Left lobe of liver (tissue), 2 donors: ENCODE measurements at places on chromosomes 1 and 21.

GRCh38 chr1:218527737-218528136 lies 182.6 kb downstream of the TGFB2 start:
- DNase-seq: no peak

GRCh38 chr1:11862890-11863289 lies 4.1 kb upstream of the NPPB start:
- DNase-seq: no peak

DNA sequence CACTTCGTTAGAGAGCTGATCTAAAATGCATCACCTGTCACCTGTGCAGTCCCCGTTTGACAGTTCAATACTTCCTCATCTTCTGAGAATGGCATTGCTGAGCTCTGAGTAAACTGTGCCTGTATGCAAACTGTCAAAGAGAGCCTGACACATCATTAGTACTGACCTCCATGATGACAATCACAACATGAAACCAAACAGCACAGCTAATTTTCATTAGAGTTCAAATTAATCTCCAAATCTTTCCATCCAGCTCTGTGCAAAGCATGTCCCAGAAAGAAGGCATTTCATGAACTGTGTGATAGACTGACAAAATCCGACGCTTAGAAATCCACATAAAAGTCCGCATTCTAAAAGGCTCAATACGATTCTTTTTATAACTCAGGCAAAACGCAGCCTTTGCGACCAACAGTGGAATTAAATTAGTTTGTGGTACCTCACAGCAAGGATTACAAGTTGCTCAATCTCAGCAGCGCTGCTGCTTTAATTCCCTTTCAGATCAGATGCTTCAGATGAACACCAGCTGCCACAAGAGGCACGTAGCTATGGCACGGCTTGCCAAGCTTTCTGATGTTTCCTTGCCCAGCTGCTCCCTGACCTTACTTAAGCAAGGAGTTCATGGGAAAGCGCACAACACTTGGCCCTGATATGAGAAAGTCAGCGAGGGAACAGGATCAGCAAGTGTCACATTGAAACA lies 765.5 kb upstream of the PRMT6 start:
- DNase-seq: no peak

DNA sequence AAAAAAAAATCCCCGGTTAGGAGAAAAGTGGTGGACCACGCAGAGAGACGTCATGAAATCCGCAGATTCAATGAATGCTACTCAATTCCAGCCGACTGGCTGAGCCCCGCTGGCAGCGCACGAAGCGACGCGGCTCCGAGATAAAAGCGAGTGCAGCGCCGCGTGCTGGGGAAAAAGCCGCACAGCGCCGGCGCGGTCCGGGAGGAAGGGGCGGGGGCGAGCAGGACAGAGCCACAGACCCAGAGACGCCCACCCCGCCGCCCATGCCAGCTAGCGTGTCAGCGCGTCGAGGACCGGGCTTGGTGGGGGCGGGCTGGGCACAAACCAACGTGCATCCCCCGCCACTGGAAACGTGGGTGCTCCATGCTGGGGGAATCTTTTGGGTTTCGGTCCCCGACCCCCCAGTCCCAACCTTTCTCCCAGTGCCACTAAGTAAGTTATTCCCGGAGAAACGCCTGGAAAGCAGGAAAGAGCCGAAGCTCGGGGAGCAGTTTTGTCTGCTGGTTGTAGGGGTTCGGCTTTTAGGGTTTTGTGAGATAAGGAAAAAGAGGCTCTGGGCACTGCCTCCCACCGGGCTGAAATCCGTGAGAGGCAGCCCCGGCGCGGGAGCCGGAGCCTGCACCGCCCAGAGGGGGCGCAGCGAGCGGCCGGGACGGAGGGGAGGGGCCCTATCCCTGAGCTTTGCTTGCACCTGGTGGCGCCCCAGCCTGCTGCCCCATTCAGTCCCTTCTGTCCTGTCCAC lies at the start of gene KCNJ6:
TSS of gene KCNJ6 (minus strand) at position 148 of the 742 bp plus-strand sequence. CDS start 75,775 bp downstream, outside the sequence.
- no peak for DNase-seq

GRCh38 chr1:94227624-94228023 lies 9.8 kb downstream of the ARHGAP29 start:
- DNase-seq: no peak

DNA sequence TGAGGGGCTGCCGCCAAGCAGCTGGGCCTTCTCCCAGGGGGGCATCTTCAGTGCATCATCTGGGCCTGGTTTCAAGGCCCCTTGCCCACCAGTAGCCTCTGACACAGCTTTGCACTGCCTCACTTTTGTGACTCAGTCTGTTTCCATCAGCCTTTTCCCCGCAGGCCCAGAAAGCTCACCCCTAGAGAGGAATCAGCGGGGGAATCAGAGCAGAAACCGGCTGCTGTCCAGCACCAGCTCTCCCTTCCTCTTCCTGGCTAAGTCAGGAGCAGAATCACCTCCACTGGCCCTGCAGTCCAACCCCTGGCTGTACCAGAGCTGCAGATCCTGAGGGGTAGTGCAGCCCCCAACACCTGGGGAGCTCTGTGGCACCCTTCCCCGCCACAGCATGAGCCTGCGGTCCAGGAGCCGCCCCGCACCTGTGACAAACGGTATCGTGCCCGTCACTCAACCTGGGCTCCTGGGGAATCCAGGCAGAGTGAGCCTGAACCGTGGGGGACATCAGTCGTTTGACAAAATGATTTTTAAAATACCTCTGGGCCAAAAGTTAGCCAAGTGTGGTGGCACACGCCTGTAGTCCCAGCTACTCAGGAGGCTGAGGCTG lies 83.3 kb upstream of the TMEM51 start:
- no peak for DNase-seq

GRCh38 chr21:33993286-33994231 lies 78.0 kb upstream of the ATP5PO start:
- no peak for DNase-seq

DNA sequence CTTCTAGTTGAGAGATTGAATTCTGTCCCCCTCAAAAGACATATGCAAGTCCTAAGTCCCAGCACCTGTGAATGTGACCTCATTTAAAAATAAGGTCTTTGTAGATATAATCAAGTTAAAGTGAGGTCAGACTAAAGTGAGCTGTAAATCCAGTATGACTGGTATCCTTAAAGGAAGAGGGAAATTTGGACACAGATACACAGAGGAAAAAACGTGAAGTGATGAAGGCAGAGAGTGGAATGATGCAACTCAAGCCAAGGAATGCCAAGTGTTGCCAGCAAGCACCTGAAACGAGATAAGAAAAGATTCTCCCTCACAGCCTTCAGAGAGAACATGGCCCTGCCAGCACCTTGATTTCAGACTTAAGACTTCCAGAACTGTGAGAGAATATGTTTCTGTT lies 444.7 kb upstream of the VAMP3 start:
- DNase-seq: no peak

GRCh38 chr1:13838236-13838635 lies 138.2 kb downstream of the PRDM2 start:
- DNase-seq: no peak

DNA sequence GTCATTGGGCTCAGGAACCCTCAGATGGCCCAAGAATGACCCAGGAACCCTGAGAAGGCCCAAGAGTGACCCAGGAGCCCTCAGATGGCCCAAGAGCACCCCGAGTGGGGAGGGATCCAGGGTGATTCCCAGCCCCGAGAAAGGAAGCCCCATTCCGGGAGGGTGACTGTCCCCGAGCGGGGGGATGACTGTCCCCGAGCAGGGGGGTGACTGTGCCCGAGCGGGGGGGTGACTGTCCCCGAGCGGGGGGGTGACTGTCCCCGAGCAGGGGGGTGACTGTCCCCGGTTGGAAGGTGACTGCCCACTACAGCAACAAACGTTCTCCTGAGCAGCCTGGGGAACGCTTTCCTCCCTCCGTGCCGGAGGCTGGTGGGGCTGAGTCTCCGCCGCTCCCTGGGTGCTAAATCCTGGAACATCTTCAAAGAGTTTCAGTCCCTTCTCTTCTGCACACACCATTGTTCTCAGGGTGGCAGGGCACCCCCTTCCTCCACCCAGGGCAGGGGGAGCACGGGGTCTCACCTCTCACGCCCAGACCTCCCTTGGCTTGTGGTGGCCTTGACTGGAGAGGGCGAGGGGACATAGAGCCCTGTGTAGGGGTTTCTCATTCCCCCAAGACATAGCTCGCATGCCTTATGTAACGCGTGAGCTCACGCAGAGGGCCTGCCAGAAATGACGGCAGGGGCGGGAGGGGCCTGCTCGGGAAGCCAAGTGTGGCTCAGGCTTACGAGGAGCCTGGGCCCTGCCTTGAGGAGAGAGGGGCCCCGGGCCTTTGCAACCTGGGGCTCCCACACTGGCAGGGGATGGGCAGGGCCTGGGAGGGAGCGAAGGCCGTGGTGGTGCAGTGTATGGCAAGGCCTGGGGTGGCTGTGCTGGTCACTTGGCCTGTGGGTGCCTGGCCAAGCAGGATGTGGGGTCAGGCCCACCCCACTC lies 14.3 kb upstream of the SKI start:
- DNase-seq: no peak

DNA sequence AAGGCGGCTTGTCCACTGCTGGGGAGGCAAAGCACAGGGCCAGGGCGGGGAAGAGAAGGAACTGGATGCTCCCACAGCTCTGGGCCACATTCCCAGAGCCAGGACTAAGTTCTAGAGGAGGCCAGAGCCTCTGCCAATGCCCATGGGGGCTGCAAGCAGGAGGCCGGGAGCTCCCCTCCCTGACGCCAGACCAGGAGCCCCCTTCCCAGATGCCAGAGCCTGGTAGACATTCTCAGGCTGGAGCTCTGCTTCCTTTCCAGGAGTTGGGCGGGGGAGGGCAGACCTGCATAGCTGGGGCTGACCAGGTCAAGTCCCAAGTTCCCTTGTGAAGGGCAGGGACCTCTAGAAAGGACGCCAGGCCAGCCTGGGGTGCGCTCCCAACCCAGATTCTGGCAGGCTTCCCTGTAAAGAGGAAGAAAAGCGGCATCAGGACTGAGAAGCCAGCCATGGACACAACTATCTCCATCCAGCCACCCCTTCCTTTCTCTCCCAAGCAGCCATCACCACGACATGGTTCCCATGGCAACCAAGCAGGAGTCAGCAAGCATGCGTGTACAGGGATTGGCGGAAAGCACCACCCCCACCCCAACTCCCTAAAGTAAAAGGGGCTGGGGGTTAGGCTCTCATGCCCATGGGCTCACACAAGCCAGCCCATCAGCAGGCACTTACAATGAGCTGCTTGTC lies 13.4 kb downstream of the KIF21B start:
- no peak for DNase-seq

DNA sequence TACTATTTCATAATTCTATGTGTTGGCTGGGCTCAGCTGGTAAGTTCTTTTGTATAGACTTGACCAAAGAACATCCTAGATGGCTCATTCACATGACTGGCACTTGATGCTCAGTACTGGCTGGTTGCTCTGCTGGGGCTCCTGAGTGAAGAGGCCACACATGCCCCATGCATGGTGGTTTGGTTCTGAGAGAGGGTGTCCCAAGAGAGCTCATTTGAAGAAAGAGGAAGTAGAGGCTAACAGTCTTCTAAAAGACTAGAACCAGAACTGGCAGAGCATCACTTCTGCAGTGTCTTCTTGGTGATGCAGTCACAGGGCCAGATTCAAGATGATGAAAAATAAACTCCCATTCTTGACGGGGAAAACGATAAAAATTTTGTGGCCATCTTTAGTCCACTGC lies 5.2 kb upstream of the BACH1 start:
- no peak for DNase-seq

- DNase-seq: no peak
Observed at GRCh38 chr1:22139817-22140216, 3.1 kb downstream of the WNT4 start.

GRCh38 chr1:213968146-213968825 lies 19.5 kb upstream of the PROX1 start:
- DNase-seq: no peak

DNA sequence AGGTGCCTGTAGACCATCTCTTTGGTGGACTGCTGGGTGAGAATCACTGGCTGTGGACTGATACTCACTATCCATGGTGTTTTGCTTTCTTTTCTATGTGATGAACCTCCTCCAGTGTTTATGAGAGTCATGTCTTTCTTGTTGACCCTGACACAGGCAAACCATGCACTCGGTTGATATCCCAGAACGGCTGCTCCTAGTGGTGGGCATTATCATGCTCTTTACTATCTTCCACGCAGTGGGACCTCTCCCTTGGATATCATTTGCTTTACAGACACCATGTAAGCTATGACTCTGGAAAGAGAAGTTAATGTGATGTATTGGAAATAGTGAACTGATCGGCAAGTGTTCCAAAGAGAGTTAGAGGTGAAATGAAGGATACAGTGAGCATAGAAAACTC lies 1455.6 kb downstream of the BRINP3 start:
- DNase-seq: no peak

DNA sequence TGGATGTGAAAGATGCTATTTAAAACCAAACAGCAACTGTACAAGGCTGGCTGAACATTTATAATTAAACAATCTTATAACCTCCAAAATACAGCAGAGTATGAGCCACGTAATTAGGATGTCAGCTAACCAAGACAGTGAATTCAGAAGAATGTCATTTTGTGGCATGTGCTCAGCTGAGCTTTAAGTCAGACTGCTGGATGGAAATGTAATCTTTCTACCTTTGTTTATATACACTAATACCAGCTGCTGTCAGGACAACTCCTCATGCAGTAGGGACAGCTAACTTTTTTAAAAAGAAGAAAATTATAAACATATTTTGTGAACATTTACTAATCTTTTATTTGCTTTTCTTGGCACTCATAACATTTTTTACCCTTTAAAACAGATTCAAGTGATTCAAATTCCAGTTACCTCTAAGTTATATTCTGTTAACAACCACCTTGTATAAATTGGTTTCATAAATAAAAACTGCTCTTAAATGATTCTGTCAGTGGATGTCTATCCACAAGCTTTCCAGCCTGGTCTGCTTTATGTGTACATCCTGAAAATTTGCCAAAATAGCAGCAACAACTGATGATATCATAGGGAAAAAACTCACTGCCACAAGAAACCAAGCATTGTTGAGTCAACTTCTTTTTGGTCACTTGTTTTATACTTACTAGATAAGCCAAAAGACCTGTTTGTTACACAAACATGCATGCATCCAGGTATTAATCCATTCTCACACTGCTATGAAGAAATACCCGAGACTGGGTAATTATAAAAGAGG lies 36.1 kb downstream of the DPH5 start:
- DNase-seq: no peak

GRCh38 chr1:200374569-200375295 lies 35.1 kb downstream of the ZNF281 start:
- no peak for DNase-seq

DNA sequence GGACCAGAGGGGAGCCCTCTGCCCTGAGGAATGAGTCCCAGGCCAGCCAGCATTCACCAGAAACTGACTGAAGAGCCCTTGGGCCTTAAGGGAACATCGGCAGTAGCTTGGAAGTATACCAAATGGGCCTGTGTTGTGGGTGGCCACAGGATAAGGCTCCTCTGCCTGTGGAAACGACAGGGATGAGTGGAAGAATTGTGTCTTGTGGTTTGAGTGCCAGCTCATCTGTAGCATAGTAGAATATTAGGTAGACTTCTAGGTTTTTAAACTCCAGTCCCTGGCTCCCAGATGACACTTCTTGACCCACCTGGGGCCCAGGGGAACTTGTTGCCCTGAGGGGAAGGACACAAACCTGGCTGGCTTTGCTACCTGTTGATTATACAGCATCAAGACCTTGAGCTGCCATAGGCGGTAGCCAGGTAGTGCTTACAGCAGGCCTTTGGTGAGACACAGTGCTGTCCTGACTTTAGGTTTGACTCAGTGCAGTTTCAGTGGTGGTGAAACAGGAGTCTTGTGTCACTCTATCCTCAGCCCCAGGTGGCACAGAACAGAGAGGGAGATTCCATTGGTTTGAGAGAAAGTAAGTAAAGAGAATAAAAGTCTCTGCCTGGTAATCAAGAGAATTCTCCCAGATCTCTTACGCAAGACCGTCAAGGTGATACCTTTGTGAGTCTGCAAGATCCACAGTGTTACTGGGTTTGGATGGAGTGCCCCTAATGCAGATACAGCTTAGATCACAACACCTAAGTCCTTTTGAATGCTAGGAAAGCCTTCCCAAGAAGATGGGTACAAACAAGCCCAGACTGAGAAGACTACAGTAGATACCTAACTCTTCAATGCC lies 50.2 kb downstream of the RABGAP1L start:
- no peak for DNase-seq
